GM23248 (cell line): ENCODE measurements at places on chromosomes 12 and 14.
A peak's percentile ranks its signal among the peaks of the same experiment; 100 is the strongest.

DNA sequence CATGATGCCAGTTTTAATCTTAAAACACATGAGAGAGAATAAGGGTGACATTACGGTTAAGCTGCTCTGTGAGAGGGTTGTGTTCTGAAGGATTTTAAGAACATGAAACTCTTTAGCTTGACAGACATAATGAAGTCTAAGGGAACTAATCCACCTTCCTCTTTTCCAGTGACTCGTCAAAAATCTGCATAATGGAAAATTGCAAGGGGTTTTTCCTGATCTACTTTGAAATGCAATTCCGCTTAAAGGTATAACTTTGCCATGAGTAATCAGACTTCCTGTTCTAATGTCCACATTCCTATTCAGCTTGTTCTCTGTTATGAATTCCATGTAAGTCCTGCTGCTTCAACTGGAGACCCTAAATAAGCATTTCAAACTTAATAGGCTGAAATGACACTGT, at the start of gene ZNF705A:
Gene ZNF705A (plus strand): TSS at position 171 of the 400 bp plus-strand sequence. CDS start 15,611 bp downstream, outside the sequence.
- DNase-seq: peak; percentile 51
- peaks cover 16% of the 10 kb centered on the region for H3K4me1 ChIP-seq
- no peaks in the 10 kb centered on the region for H3K36me3 ChIP-seq
- peak within 1 kb of the TSS; percentile 44 for H3K27ac ChIP-seq
- H3K4me3 ChIP-seq: no peak within 1 kb of the TSS
- no peaks in the 10 kb centered on the region for H3K27me3 ChIP-seq

DNA sequence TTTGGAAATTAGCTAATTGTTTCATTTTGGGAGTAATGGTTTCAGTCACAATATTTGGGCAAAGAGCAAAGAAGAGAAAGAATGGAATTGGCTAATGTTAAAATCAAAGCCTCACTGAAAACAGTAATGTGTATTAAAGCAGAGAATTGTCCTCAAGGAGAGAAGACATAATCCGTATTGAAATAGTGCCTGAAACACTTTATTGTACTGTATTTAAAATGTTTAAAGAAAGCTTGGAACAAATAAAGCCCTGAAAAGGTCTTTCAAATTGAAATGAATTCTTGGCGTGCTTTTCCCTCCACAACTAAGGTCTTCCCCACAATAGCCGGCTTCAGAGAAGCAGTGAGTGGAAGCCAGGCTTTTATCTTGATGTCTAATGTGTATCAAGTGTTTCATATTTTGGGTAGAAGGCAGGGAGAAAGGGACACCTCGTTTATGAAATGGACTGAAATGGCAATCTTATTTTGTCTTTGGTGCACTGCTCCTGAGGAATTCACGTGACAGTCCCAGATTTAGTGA, 212.9 kb upstream of the CRY1 start:
- no peak overlapping the region for H3K4me3 ChIP-seq
- H3K27me3 ChIP-seq: peaks cover 23% of the 10 kb centered on the region
- H3K4me1 ChIP-seq: no peaks in the 10 kb centered on the region
- no peak for DNase-seq

GRCh38 chr14:105602799-105603793, 76.7 kb downstream of the TMEM121 start:
- H3K36me3 ChIP-seq: no peaks in the 10 kb centered on the region
- no peak overlapping the region for H3K4me3 ChIP-seq
- no peak for DNase-seq
- H3K4me1 ChIP-seq: no peaks in the 10 kb centered on the region
- H3K27me3 ChIP-seq: no peaks in the 10 kb centered on the region
- H3K27ac ChIP-seq: no peak overlapping the region

DNA sequence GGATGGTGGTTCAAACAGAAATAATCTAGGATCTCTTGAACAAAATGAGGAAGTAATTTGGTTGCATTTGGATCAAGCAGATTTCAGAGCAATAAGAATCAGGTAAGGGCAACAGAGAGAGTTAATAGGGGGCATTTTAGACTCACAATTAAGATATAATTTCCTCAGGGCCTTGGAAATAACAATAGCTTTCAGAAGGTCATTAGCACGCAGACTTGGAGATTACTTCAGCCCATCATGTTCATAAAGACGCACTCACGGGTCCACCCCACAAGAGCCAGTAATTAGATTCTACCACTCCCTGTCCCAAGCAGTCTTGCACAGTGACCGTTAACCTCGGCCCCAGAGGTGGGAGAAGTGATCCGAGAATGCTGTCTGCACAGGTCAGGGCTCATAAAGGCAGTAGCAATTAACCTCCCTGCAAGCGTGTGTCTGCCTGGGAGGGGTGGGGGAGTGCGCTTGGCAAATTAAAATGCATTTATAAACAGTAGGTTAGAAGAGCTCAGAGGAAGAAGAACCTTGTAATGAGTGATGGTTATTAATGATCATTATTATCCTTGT, 125.7 kb upstream of the CCDC196 start:
- H3K36me3 ChIP-seq: no peaks in the 10 kb centered on the region
- H3K4me3 ChIP-seq: no peak overlapping the region
- no peaks in the 10 kb centered on the region for H3K4me1 ChIP-seq
- no peaks in the 10 kb centered on the region; the same call in 1 of the 2 replicates for H3K27me3 ChIP-seq
- DNase-seq: no peak
- H3K27ac ChIP-seq: no peak overlapping the region

DNA sequence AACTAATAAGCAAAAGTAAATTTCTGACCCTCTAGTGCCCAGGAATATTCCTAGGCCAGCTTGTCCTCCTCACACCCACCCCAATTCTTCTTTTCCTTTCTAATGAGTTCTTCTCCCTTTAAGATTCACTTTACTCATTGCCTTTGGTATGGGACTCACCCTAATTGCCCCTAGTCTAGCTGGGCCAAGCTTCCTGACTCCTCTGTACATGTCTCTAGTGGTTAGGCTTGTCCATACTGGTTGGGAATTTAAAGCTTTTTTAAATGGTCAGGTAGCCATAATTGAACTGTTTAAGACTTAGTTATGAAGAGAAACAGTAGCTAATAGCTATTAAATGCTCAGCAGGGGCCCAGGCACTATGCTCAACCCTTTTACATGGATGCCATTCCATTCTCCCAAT, 248.2 kb downstream of the C12orf42 start:
- no peaks in the 10 kb centered on the region for H3K27me3 ChIP-seq
- no peaks in the 10 kb centered on the region for H3K4me1 ChIP-seq
- no peaks in the 10 kb centered on the region for H3K36me3 ChIP-seq
- no peak for DNase-seq
- H3K27ac ChIP-seq: no peak overlapping the region
- H3K4me3 ChIP-seq: no peak overlapping the region

GRCh38 chr12:122089077-122089476, 10.5 kb downstream of the MLXIP start:
- H3K4me3 ChIP-seq: no peak overlapping the region
- no peaks in the 10 kb centered on the region for H3K36me3 ChIP-seq
- no peaks in the 10 kb centered on the region for H3K27me3 ChIP-seq
- H3K27ac ChIP-seq: no peak overlapping the region
- no peak for DNase-seq
- H3K4me1 ChIP-seq: peaks cover 25% of the 10 kb centered on the region

DNA sequence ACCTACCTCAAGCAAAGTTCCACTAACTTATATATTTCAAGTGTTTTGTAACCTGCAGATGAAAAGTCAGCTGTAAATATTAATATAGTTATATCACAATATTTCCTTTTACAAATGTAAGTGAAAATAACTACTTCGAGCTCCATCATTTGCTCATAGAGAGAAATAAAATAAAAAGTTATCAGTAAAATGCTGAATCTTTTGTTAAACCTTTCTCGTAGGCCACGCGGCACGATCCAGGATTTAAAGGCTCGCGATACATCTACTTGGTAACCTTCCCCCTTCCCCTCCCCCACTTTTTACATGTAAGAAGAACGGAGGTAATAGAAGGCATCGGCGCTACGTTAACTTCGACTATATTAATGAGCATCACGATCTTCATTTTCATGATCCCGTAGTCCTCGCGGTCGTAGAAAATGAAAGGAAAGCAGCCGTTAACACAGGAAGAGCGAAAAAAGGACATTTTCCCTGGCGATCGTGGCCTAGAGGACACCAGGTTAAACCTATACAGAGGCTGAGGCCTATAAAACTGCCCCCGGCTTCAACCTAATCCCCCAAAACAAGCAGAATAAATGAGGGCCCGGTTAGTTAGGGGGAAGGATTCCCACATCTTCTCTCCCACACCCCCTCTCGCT, 508 bp downstream of the HNRNPC start:
- H3K4me3 ChIP-seq: peak overlapping the region; percentile 95
- peaks cover 24% of the 10 kb centered on the region for H3K36me3 ChIP-seq
- peak overlapping the region; percentile 89 for H3K27ac ChIP-seq
- peak; percentile 85 for DNase-seq
- H3K4me1 ChIP-seq: peaks cover 35% of the 10 kb centered on the region

DNA sequence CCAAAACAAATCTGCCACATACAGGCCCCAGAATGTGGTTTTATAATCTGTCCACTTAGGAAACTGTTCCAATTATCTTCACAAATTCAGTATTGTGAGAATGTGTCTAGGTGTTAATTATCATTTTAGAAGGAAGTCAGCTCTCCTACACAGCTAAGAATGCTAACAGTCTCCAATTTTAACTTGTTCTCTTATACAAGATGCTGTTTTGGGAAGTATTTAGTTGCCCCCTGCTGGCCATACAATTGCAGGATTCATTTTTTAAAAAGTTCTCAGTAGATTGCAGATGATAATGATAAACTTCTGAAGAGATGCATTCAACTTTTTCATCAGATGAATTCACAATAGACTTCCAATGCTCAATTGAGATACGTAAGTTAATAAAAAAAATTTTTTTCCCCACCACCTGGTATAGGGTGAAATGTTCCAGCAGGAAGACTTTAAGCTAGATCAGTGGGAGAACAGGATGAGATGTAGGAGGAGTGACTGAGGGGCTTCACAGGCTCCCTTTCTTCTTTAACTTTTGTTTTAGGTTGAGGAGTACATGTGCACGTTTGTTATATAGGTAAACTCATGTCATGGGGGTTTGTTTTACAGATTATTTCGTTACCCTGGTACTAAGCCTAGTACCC, 27.3 kb upstream of the OSBPL8 start:
- peaks cover 49% of the 10 kb centered on the region for H3K4me1 ChIP-seq
- no peaks in the 10 kb centered on the region for H3K36me3 ChIP-seq
- no peak overlapping the region for H3K27ac ChIP-seq
- no peaks in the 10 kb centered on the region for H3K27me3 ChIP-seq
- DNase-seq: peak; percentile 76

DNA sequence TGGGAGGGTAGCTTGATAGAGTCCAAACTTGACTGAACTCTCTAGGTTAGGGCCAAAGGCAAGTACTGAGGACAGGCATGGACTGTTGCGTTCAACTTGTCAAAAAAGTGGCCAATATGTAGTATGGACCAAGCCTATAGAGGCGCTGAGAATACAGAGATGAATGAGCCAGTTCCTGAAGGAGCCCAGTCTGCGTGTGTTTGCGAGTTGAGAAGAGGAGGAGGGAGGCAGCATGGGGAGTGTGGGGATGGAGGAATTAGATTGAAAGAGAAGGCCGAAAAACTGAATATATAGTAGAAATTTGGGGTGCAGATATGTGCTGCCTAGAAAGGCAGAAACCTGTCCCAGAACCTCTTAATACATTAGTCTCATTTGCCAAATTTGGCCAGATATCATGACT, 412.4 kb downstream of the PCNX1 start:
- H3K36me3 ChIP-seq: no peaks in the 10 kb centered on the region
- no peaks in the 10 kb centered on the region for H3K27me3 ChIP-seq
- peaks cover 21% of the 10 kb centered on the region for H3K4me1 ChIP-seq
- peak overlapping the region; percentile 51 for H3K27ac ChIP-seq
- DNase-seq: peak; percentile 66

- H3K36me3 ChIP-seq: no peaks in the 10 kb centered on the region
- DNase-seq: no peak
- no peak overlapping the region for H3K27ac ChIP-seq
- H3K4me3 ChIP-seq: no peak overlapping the region
Measured at GRCh38 chr12:2412305-2412643, 359.5 kb downstream of the CACNA1C start.

- H3K27me3 ChIP-seq: no peaks in the 10 kb centered on the region
- H3K36me3 ChIP-seq: no peaks in the 10 kb centered on the region
- peak; percentile 82 for DNase-seq
- H3K4me1 ChIP-seq: peaks cover 44% of the 10 kb centered on the region
- H3K4me3 ChIP-seq: peak overlapping the region; percentile 2; the same call in 1 of the 2 replicates
Measured at GRCh38 chr12:127273626-127274025, 993.3 kb upstream of the TMEM132C start.

GRCh38 chr14:38693423-38693822, 409.6 kb downstream of the SEC23A start:
- H3K27ac ChIP-seq: no peak overlapping the region
- no peak for DNase-seq
- H3K4me3 ChIP-seq: no peak overlapping the region
- no peaks in the 10 kb centered on the region for H3K4me1 ChIP-seq
- H3K36me3 ChIP-seq: no peaks in the 10 kb centered on the region

- no peak overlapping the region for H3K27ac ChIP-seq
- no peaks in the 10 kb centered on the region for H3K36me3 ChIP-seq
- no peak overlapping the region for H3K4me3 ChIP-seq
- H3K27me3 ChIP-seq: no peaks in the 10 kb centered on the region
Measured at GRCh38 chr14:81955123-81955522, 421.5 kb upstream of the SEL1L start.

- no peak overlapping the region for H3K4me3 ChIP-seq
- H3K4me1 ChIP-seq: peaks cover 35% of the 10 kb centered on the region
- no peaks in the 10 kb centered on the region for H3K36me3 ChIP-seq
- no peaks in the 10 kb centered on the region for H3K27me3 ChIP-seq
Measured at GRCh38 chr12:96872961-96873360, 34.1 kb upstream of the NEDD1 start.

GRCh38 chr14:42057111-42057510, 450.4 kb downstream of the LRFN5 start:
- H3K27ac ChIP-seq: no peak overlapping the region
- no peaks in the 10 kb centered on the region for H3K4me1 ChIP-seq
- peak; percentile 19 for DNase-seq

- H3K27ac ChIP-seq: no peak overlapping the region
- H3K4me3 ChIP-seq: no peak overlapping the region
- H3K4me1 ChIP-seq: no peaks in the 10 kb centered on the region
Measured at GRCh38 chr14:100303179-100303578, 3.1 kb downstream of the SLC25A29 start.

GRCh38 chr12:56978397-56979138, 21.2 kb upstream of the RDH16 start:
- no peaks in the 10 kb centered on the region for H3K4me1 ChIP-seq
- no peak overlapping the region for H3K27ac ChIP-seq
- H3K4me3 ChIP-seq: no peak overlapping the region
- 0 out of 2 replicates have a peak, but pooled peaks cover 6% of the 10 kb centered on the region for H3K27me3 ChIP-seq
